ENCODE measurements at places on chromosomes 5 and 9. TPM values are rescaled to one million over a fixed set of nuclear protein-coding genes. Genes with fewer than 3 reads are reported as not detected.

Gene GRAMD2B
- 32.5 TPM for total RNA-seq

DNA sequence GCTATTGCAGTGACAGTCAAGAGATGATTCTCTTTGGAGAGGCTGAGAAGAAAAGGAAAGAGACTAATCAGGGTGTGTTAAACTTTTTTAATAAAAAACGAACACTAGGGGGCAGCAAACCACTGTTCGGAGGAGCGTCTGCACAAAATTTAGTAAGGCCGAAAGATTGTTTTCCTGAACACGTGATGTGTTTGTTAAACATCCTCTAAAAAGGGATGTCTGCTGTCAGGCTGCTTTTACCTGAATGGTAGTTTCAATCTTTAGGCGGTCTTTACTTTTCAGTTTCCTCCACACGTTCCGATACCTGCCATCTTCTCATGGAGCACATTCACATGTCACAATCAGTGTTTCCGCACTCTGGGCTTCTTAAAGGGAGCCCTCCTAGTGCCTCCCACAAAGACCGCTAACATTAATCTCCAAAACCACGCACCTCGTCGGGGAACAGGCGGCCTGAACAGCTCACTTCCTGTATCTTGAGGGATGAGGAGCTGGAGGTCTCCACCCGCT, 125.2 kb downstream of the GPBP1 start:
- no peaks in the 10 kb centered on the region for H3K4me1 ChIP-seq
- no peaks in the 10 kb centered on the region for H3K36me3 ChIP-seq
- peak; percentile 92 for DNase-seq
- H3K27me3 ChIP-seq: no peaks in the 10 kb centered on the region
- no peak overlapping the region for H3K4me3 ChIP-seq

DNA sequence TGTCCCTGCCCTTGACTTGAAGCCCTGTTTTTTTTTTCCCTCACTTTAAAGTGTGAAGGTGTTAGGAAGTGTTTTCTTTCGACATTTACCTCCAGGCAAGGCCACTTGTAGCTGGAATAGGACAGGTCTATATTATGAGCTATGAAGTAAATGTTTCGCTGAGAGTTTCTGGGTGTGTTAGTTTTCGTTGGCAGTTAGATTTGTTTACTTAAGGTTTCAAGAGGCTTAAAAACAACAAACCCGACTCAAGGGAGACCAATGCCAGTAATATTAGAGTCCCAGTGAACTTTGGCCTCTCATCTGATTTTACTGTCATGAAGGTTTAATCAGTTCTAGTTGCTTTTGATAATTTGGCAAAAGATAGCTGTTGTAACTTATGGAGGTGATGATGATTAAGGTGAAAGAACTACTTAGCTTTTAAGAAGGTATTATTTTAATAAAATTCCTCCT, 25.2 kb downstream of the OCLN start:
- peak overlapping the region; percentile 95 for H3K27ac ChIP-seq
- peaks cover 46% of the 10 kb centered on the region for H3K4me1 ChIP-seq
- no peaks in the 10 kb centered on the region for H3K36me3 ChIP-seq

GRCh38 chr5:2702096-2702879, 49.2 kb downstream of the IRX2 start:
- DNase-seq: no peak
- H3K4me3 ChIP-seq: no peak overlapping the region
- H3K36me3 ChIP-seq: no peaks in the 10 kb centered on the region

Gene TRIM36
- total RNA-seq: 3.1 TPM

DNA sequence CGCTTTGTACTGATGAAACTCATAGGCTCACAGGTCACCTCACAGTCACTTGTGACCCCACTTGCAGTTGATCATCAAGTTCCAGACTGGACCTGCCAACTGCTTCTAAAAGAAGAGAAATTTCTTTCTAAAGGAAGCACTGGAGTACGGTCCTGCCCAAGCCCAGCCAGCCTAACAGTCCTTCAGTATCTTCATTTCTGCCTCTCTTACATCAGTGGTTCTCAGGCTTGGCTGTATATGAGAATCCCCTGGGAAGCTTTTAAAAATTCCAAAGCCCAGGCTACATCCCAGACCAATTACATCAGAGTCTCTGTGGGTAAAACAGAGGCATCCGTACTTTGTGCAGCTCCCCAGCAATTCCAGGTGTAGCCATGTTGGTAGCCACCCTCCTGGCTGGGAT, 282.1 kb downstream of the NFIB start:
- H3K36me3 ChIP-seq: no peaks in the 10 kb centered on the region
- peaks cover 32% of the 10 kb centered on the region for H3K4me1 ChIP-seq
- peak overlapping the region; percentile 88 for H3K27ac ChIP-seq

GRCh38 chr5:65927503-65928321, 1.3 kb downstream of the ERBIN start:
- H3K36me3 ChIP-seq: no peaks in the 10 kb centered on the region
- peak overlapping the region; percentile 70 for H3K4me3 ChIP-seq
- peak overlapping the region; percentile 100 for H3K27ac ChIP-seq
- no peaks in the 10 kb centered on the region for H3K27me3 ChIP-seq
- DNase-seq: peak; percentile 62

DNA sequence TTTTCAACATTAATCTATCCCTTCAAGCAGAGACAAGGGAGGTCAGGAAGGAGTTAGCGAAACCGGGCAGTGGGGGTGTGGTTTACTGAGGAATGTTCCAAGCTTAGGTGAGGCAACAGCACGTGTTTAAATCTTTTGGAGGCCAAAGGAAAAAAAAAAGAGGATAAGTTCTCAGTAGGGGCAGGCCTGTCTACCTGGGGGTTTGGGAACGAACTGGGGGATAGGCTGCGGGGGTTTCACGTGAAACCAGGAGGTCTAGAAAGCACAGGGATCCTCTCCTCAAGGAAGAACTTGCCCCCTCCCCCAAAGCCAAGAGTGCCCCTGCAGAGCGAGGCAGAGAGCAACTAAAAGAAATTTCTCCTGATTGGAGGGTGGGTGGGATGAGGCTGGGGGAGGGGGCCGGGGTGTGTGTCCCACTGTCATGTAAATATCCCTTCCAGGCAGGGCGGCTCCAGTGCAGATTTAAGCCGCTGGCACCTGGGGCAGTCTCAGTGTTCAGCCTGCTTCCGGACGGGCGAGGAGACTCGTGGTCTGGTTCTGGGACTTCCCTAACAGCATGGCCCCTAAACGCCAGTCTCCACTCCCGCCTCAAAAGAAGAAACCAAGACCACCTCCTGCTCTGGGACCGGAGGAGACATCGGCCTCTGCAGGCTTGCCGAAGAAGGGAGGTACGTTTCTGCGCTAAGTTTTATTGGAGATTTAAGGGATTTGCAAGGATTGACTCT, 5.5 kb upstream of the SET start:
- H3K36me3 ChIP-seq: no peaks in the 10 kb centered on the region
- H3K27ac ChIP-seq: peak overlapping the region; percentile 99
- no peaks in the 10 kb centered on the region for H3K27me3 ChIP-seq
- H3K4me1 ChIP-seq: peaks cover 33% of the 10 kb centered on the region
- peak; percentile 81 for DNase-seq

- no peaks in the 10 kb centered on the region for H3K36me3 ChIP-seq
- peaks cover 9% of the 10 kb centered on the region for H3K4me1 ChIP-seq
- H3K4me3 ChIP-seq: no peak overlapping the region
- no peaks in the 10 kb centered on the region for H3K27me3 ChIP-seq
- H3K27ac ChIP-seq: peak overlapping the region; percentile 43
These were observed 25.8 kb downstream of the FPGS start for GRCh38 chr9:127828262-127829031.

Gene DMRT2
- total RNA-seq: not detected

- peak; percentile 59 for DNase-seq
- H3K4me1 ChIP-seq: peaks cover 52% of the 10 kb centered on the region
These were observed 1.8 kb downstream of the RALGDS start for GRCh38 chr9:133119103-133119845.

Gene CDHR2
- 24.8 TPM for total RNA-seq

Gene PKD2L2
- not detected for total RNA-seq

DNA sequence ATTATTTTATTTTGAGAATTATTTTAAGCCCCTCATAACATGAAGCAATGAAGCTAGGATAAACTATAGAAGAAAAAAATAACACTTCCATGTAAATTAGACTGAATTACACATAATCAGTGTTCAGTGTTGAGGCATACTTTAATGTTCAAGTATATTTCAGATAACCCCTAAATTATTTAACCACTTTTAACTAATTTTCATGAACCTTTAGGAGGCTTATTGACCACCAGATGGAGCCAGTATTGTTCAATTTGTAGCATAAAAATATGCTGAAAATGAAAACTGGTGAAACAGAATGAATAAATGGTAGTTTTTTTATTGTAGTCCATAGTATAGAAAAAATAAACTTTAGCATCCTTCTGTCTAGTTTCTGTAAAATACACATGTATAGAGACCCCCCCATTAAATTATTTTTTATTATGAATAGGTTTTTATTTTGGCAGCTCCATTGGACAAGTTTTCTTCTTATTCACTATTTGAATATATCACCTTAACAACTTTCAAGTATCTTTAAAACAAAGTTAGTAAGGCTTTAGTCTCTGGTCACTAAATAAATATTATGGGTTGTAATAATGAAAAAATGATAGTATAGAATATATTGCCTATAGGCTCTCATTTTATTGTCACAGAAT, 190.1 kb downstream of the CWC27 start:
- H3K4me1 ChIP-seq: peaks cover 5% of the 10 kb centered on the region
- H3K4me3 ChIP-seq: no peak overlapping the region
- H3K36me3 ChIP-seq: no peaks in the 10 kb centered on the region

- no peaks in the 10 kb centered on the region for H3K27me3 ChIP-seq
- peaks cover 7% of the 10 kb centered on the region for H3K4me1 ChIP-seq
- H3K27ac ChIP-seq: no peak overlapping the region
- no peak overlapping the region for H3K4me3 ChIP-seq
These were observed 66.1 kb downstream of the DCP2 start for GRCh38 chr5:113042491-113043243.

- peaks cover under 1% of the 10 kb centered on the region for H3K4me1 ChIP-seq
- H3K36me3 ChIP-seq: no peaks in the 10 kb centered on the region
- no peak overlapping the region for H3K27ac ChIP-seq
- H3K27me3 ChIP-seq: peaks cover 80% of the 10 kb centered on the region
These were observed 4.7 kb upstream of the FRMPD1 start for GRCh38 chr9:37645903-37646506.

GRCh38 chr5:179061025-179061424, 852 bp downstream of the ZNF354C start:
- DNase-seq: no peak
- H3K4me1 ChIP-seq: no peaks in the 10 kb centered on the region
- H3K4me3 ChIP-seq: peak overlapping the region; percentile 68
- H3K27me3 ChIP-seq: no peaks in the 10 kb centered on the region

Gene TXNDC8
- not detected for total RNA-seq

DNA sequence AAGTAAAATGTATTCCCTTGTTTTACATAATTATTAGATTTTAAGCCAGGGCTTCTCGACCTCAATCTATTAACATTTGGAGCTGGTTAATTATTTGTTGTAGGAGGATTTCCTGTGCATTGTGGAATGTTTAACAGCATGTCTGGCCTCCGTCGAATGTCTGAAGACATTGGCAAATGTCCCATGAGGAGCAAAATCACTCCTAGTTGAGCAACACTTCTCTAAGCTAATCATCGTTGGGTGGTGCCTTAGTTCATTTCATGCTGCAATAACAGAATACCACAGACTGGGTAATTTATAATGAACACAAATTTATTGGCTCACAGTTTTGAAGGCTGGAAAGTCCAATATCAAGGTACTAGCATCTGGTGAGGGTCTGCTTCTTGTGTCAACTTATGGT, 13.4 kb upstream of the VPS13A start:
- no peaks in the 10 kb centered on the region for H3K27me3 ChIP-seq
- peak; percentile 13 for DNase-seq
- no peaks in the 10 kb centered on the region for H3K36me3 ChIP-seq

GRCh38 chr5:112417931-112418658, 982 bp downstream of the EPB41L4A start:
- DNase-seq: peak; percentile 51
- no peaks in the 10 kb centered on the region for H3K27me3 ChIP-seq
- H3K36me3 ChIP-seq: no peaks in the 10 kb centered on the region

Gene ELP1
- total RNA-seq: 68.6 TPM

Gene PARP8
- 15.5 TPM for total RNA-seq

Gene FOXD4
- total RNA-seq: 0.30 TPM

Gene PDCD1LG2
- total RNA-seq: not detected

DNA sequence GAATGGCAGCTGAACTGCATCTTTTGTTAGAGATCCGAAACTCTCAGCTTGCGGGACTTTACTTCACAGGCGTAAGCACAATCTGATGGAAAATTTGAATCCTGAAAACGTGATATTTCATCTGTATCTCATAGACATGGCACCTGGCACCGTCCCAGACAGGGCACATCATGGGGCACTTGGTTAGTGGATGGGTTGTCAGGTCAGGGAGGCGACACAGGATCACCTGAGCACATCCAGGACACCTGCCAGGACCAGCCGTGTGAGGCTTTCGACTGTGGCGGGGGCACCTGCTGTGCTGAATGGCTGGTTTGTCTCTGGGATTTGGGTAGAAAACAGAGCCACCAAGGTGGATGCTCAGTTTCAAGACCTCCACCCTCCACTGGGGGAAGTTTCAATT, 11.3 kb upstream of the ZFP62 start:
- no peak overlapping the region for H3K4me3 ChIP-seq
- DNase-seq: no peak
- H3K36me3 ChIP-seq: no peaks in the 10 kb centered on the region
- H3K27me3 ChIP-seq: no peaks in the 10 kb centered on the region
- H3K4me1 ChIP-seq: no peaks in the 10 kb centered on the region
- H3K27ac ChIP-seq: no peak overlapping the region

Gene CD14
- total RNA-seq: 0.84 TPM

Measured in hepatocyte (in vitro differentiated cells).